GM23248 (cell line): ENCODE measurements at places on chromosomes 6 and 20. TPM values are rescaled to one million over a fixed set of nuclear protein-coding genes. Genes with fewer than 3 reads are reported as not detected.
A peak's percentile ranks its signal among the peaks of the same experiment; 100 is the strongest.

RAET1G gene
- 5.2 and 8.9 TPM in 2 replicates for total RNA-seq

DNA sequence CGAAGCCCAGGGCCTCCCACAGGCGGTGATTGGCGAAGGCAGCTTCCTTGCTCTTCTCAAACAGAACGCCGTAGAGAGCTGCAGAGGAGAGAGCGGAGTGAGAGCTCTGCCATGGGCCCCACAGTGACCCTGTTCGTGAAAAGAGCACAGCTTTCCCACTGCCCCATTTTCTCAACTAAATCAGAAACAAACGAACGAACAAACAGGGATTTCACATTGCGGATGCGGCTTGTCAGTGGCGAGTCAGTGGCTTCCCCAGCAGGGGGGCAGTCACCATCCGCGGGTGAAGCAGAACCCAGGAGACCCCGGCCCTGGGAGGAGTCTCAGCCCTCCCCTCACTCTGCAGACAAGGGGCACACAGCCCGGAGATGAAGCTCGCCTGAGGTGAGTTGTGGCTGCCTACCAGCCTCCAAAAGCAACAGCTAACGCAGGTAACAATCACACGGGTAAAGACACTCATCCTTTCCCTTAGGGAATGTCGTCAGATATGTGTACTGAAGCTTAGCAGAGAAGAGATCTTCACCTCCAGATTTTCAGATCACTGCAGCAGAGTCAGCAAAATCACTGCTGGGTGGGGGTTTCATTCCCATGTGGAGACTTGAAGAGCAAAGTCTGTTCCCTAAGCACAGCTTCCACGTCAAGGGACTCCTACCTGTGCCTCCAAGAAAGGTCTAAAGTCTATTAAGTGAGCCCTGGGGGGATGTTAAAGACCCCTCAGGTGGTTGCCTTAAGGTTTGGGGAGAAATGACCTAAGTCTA lies 51.2 kb upstream of the GPR31 start:
- no peak for DNase-seq

DNA sequence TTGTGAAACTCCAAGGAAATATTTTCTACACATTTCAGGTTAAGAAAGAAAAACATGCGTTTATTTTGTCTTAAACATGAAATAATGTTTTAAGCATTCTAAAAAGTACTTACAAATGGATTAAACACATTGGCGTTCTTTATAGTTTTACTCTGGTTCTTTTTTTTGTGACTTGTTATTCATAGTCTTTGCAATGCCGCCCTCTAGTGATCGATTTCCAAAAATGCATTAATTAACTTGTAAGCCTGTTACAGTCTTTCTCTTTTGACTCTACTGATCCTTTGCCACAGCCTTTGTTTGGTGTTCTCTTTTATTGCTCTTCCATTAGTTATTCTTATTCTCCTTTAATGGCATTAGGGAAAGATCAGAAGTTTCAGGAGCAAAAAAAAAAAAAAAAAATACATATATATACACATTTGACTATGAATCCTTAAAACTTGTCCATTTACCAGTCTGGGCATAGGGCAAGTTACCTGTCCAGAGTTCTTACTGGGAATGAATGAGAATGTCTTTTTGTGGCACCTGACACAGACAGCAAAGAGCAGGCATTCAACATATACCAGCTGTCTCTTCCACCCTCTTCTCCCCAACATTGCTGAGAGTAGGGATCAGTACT lies 59.9 kb downstream of the MACROD2 start:
- peak; percentile 65 for DNase-seq

DNA sequence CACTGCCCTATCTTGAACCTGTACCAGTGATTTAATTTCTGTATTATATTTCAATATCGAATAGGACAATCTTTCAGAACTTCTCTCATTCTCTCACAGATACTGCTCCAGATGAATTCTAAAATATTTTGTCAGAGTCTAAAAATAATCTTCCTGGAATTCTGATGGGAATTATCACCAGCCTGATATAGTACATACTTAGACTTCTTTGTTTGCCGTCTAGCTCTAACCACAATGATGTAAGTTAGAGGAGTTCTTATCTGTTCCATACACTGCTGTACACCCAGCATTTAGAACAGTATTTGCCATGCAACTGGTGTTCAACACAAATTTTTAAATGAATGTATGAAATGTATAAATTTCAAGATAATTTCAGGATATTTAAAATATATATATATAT lies 1.3 kb upstream of the HUS1B start:
- peak; percentile 35 for DNase-seq

- DNase-seq = no peak
Observed at GRCh38 chr20:49983123-49983847, 505 bp downstream of the SNAI1 start.

GRCh38 chr6:82553863-82554531 lies 190.4 kb downstream of the TPBG start:
- no peak for DNase-seq

POM121L2 gene
- not detected in 2 replicates for total RNA-seq

PPP1R3G gene
- total RNA-seq = 1.5 and 2.6 TPM in 2 replicates

DNA sequence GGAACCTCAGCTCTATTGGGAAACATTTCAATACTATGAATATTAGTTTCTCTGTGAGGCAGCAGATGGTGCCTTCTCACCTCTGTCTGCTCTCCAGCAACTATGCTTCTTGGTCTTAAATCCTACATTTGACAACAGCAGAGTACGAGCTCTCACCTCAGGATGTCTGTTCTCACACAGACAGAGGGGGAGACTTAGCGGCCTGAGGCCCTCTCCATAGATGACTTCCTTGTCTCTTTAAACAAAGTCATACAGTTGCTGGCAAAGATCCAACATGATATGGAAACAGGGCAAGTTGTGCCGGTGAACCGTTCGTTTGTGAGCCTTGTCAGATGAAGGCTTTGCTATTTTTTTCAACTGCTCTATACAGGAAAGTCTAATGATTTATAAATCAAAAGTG lies 43.7 kb upstream of the GABRR1 start:
- DNase-seq = peak; percentile 12

GRCh38 chr6:85672050-85672449 lies 29.4 kb upstream of the SYNCRIP start:
- no peak for DNase-seq
